Foreskin fibroblast (primary cell): ENCODE measurements at places on chromosomes 5 and 9.

DNA sequence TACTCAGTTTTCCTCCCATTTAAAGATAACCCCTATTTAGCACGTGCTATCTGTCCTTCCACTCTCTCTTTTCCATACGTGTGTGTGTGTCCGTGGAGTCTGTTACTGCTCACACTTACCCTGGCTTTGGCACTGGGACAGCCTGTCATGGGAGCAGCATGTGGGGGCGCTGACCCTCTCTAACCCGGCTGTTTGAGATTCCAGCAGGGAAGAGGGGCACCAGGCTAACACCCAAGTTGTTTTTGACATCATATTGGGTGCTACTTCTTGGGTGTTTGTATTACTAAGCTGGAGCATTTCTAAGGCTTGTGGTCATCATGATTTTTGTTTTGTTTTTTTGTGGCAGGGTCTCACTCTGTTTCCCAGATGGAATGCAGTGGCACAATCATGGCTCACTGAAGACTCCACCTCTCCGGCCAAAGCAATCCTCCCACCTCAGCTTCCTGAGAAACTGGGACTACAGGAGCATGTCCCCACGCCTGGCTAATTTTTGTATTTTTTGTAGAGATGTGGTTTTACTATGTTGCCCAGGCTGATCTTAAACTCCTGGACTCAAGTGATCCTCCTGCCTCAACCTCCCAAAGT, 56.9 kb upstream of the SIMC1 start:
- DNase-seq: no peak

DNA sequence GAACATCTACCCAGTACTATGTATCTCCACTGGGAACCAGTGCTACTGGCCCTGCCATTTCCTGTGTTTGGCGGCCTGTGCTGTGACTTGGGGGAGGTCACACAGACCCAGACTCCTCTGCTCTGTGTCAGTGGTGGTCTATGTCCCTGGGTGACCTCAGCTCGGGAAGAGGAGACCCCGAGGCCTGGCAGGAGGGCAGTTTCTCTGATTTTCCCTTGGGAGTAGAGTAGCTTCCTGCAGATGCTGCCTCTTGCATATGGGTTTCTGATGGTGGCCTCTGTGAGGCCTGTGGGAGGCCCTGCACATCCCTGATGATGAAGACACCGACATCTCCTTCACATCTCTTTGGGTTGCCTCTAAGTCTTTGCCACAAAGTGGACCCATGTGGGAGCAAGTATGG, 13.0 kb upstream of the SMIM32 start:
- no peak for DNase-seq

DNA sequence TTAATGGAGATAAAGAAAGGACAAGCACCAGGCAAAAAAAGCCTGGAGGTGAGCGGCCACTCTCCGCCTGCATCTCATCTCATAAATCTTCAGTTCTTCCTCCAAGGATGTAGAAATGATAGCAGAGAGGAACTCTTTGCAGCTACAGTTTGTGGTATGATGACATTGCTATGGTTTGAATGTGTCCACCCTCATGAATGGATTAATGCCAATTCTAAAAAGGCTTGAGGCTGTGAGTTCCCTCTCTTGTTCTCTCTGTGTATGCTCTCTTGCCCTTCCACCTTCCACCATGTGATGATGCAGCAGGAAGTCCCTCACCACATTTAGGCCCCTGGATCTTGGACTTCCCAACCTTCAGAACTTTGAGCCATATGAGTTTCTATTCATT, 126.4 kb downstream of the SPOCK1 start:
- DNase-seq: peak; percentile 26

- no peak for DNase-seq
Observed at GRCh38 chr9:124870723-124871122, 8.8 kb downstream of the ARPC5L start.

GRCh38 chr9:114446036-114446435, 58.3 kb upstream of the AKNA start:
- peak; percentile 35 for DNase-seq

- DNase-seq: no peak
Observed at GRCh38 chr5:145429170-145429569, 406.0 kb downstream of the PRELID2 start.

DNA sequence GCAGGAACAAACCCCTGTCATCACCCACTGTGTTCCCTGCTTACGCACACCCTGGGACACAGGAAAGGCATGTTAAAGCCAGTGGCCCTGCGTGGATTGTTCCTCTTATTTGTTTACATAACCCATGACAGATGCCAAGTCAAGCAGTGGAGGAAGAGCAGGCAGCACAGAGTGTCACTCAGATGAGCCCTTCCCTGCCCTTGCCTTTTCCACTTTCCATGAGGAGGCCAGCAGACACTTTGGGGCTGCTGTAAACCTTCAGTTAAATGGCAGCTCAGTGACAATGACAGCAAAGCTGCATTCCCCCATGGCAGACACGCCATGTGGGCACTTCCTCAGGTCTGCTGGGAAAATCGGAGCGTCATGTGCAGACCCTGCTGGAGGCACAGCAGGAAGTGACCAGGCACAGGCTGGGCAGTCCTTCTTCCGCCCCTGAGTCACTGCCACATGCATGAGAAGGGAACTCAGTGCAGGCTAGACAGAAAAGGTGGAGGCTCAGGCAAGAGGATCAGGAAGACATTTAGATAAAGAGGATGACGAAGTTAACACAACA, 216.8 kb upstream of the PIK3R1 start:
- peak; percentile 97 for DNase-seq

- DNase-seq: no peak
Observed at GRCh38 chr5:120516805-120517204, 52.7 kb downstream of the PRR16 start.

DNA sequence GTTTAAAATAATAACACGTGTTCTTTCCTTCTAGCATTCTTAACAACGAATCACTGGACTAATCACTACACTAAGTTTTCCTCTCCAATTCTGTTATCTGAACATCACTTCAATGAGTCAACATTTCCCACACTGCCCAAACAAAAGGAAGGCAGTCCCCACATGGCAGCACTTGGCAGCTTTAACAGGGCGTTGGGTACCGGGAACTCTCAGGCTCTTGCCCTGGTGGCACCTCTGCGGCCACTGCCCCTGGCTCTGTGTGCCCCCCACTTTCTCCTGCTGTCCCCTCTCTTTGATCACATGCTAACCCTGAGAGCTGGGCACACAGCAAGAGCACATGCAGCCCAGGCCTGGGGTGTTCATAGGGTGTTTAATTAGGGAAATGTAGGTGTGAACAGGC, 15.7 kb downstream of the SLC6A3 start:
- DNase-seq: no peak

GRCh38 chr9:88197781-88198340, 59.6 kb upstream of the SPATA31C2 start:
- DNase-seq: peak; percentile 69

DNA sequence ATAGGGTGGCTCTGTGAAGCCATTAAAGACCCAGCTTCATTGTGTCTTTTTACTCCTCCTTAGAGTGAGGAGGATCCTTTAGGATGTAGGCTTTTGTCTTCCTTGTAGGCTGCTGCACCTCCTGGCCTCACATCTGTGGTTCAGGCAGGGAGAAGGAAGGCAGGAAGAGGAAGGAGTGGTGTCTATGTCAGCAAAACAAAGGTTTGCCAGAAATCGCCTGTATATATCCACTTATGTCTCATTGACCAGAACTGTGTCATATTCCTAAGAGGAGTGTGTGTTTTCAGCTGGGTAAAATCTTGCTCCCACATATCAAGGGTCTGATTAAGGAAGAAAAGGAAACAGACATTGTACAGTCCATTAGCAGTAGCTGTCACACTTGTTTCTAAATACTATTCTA, 213.8 kb downstream of the ARHGAP26 start:
- DNase-seq: peak; percentile 39

GRCh38 chr9:28464481-28465216, 891.4 kb upstream of the C9orf72 start:
- no peak for DNase-seq

DNA sequence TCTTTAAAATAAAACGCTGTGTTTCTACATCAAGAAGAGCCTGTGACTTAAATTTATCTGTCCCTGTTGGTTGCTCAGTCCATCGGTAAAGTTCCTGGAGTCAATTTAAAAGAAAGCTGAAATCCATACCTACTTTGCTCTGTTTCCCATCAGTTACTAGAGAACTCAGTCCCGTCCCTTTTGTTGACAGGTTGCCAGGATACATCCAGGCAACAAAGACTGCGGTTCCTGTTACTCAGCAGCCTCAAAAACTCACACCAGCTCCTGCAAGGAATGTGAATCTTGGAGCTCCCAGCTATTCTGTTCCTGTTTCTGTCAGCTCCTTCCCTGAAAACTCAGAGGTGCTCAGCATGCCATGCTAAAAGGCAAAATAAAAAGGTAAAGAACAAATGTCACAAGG, at the start of gene ZNF474:
ZNF474 (plus strand) TSS at position 241 of the 400 bp plus-strand sequence. CDS start 22,445 bp downstream, outside the sequence.
- peak; percentile 92 for DNase-seq

DNA sequence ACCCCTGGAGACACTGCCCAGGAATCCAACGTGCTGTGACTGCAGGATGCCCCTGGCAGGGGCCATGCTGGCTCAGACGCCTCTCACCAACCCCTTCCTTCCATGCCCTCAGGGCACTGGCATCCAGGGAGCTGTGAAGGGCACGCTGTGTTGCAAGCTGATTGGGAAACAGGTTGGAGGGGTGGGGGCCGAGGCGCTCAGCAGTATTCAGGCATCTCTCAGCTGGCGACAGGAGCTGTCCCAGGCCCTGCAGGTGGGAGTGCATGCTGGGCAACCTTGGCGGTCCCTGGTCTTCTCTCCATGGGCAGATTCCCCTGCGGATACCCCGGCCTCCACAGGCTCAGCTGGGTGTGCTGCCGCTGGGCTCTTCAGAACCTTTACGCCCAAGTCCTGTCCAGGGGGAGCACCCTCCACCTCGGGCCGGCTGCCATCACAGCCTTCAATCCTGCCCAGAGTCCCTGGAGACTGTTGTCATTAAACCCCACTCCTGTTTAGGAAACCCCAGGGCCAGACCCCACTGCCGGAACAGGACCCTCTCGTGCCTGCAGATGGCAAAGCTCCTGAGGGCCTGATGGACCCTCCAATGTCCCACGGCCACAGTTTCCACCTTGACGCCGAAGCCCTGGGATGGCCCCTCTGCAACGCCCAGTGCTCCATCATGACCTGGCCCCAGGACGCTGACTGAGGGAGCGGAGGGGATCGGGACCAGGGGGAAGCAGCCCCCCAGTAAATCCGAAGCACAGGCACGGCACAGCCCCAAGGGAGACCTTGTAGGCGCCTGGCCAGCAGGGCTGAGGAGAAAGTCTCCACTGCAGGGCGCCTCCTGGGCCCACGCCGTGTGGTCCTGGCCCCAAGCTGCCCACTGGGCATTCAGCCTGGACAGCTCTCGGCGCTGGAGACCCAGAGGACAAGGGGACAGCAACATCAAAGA, 9.3 kb downstream of the TPPP start:
- DNase-seq: no peak

- peak; percentile 87 for DNase-seq
Observed at GRCh38 chr9:129509533-129509928, 111.4 kb downstream of the C9orf50 start.

GRCh38 chr5:1213508-1214162, 11.5 kb upstream of the SLC6A18 start:
- DNase-seq: no peak

- no peak for DNase-seq
Observed at GRCh38 chr9:85114799-85115198, 445.3 kb downstream of the NTRK2 start.

DNA sequence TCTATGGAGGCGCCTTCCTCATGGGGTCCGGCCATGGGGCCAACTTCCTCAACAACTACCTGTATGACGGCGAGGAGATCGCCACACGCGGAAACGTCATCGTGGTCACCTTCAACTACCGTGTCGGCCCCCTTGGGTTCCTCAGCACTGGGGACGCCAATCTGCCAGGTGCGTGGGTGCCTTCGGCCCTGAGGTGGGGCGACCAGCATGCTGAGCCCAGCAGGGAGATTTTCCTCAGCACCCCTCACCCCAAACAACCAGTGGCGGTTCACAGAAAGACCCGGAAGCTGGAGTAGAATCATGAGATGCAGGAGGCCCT, 3.2 kb downstream of the CEL start:
- no peak for DNase-seq

DNA sequence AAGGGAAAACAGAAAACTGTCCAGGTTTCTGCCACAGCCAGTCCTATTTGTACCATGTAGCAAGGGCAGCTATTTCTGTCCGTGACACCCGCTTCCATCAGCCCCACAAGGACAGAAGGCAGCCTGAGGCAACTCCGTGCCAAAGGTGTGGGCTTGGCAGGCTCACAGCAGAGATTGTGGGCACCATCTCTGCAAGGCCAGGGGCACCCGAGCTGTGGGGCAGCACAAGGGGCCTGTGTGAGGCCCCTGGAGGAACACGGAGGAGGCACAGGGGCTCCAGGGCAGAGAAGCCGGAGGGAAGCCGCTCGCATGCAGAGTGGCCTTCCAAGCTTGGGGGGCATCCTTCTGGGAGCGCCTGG, 43.5 kb downstream of the COL23A1 start:
- no peak for DNase-seq

DNA sequence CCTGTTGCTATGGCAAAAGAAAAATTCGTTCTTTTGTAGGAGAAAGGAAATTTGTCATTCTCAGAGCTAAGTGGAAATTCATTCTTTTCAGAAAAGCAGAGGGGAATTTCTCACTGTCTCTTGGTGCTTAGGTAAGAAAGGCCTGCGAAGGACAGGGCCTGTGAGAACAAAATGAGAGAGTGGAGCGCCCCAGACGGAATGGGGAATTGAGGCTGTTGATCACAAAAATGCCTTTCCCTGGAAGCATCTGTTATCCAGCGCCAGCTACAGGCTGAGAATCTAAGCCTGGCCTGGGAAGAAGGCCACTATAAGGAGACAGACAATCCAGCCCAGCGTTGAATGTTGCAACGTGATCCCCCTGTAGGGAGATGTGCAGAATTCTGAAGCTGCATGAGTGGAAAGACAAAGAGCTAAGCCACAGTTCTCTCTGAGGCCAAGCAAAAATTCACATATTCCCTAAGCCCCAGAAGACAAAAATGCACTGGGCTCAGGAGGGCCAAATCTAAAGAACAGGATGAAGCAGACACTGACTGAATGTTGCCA, 44.8 kb upstream of the CLK4 start:
- DNase-seq: no peak

GRCh38 chr9:35594471-35594870, 10.6 kb upstream of the TESK1 start:
- DNase-seq: no peak

DNA sequence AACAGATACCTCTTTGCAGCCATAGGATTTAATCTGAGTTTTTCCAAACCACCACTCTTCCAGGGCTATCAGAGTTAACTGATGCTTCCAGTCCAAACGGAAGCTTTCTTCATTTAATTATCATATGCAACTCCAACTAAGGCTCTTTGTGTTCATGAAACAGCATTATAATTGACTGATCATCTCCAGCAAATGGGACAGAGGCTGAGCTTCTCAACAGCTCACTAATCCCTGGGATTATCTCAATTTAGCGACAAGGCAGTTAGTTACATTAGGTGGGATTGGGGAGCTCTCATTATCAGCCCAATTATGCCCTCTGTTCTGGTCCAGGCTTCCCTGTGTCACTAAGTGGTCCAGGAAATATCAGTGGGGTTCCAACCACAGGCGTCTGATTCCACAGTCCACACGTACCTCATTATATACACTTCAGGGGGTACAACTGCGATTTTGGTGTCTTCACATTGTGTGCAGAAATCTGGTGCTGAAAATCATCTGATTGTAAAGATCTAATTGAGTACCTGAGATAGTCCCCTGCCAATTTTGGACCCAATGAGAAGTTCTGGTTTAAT, 313.5 kb upstream of the PANK3 start:
- DNase-seq: no peak
